ENCODE measurements at places on chromosomes 3 and 15.

- DNase-seq = no peak
Observed at GRCh38 chr3:113034011-113034410, 43.2 kb downstream of the GTPBP8 start.

DNA sequence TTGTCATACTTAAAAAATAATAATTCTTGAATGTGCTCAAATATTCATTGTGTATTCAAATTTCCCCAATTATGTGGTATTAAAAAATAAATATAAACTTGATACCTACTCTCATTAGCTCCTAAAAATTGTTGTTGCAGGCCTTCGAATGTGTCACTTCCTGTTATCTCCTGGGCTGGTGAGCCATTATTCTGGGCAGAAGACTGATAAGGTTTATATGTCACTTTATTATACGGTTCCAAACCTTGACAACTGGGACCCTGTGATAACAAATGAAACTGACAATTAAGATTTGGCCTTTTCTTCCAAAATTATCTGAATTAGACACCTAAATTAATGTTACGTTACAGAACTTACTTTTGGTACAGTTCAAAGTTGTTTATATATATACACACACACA is 15.0 kb downstream of the CEP152 start:
- no peak for DNase-seq

- DNase-seq = no peak
Observed at GRCh38 chr15:25439369-25439836, 579 bp upstream of the UBE3A start.

GRCh38 chr3:160774172-160774571 is 18.1 kb downstream of the PPM1L start:
- no peak for DNase-seq

DNA sequence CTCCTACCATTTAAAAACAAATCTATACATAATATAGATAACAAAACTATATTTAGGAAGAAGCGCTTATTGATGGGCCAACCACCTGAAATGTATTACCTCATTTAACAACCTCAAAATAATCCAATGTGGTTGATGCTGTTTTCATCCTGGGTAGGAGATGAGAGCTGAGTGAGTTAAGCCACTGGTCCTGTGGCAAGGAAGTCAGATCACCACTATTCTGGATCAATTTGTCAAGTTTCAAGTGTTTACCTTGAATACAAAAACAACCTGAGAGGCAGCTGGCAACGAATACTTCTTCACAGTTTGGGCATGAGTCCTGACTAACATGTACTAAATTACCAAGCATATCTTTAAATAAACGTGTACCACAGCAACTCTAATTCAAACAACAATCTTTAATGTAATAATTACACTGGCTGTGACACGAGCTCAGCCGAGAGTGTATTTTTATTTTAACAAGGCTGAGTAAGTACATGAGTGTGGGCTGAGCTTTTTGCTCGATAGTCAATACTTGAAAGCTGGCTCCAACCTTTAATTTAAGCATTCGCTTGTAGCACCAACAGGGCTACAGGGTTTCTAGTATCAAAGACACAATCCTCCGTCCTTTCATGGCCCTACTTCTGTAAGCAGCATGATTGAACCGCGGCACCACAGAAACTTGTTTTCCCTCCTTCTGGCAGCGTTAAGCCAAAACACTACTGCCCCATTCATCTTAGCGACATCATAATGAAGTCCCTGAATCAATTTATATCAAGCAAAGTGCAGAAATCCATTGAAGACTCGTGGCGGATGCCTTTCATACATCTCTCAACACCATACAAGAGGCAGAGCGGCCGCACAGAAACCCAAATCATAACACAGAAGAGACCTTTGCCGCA is 93.8 kb upstream of the ICE2 start:
- no peak for DNase-seq

- DNase-seq = no peak
Observed at GRCh38 chr3:133014325-133014724, 23.9 kb upstream of the TMEM108 start.

GRCh38 chr15:95973566-95974256 is 356.8 kb upstream of the NR2F2 start:
- no peak for DNase-seq

- DNase-seq = no peak
Observed at GRCh38 chr3:183734750-183735494, 37.3 kb downstream of the YEATS2 start.

DNA sequence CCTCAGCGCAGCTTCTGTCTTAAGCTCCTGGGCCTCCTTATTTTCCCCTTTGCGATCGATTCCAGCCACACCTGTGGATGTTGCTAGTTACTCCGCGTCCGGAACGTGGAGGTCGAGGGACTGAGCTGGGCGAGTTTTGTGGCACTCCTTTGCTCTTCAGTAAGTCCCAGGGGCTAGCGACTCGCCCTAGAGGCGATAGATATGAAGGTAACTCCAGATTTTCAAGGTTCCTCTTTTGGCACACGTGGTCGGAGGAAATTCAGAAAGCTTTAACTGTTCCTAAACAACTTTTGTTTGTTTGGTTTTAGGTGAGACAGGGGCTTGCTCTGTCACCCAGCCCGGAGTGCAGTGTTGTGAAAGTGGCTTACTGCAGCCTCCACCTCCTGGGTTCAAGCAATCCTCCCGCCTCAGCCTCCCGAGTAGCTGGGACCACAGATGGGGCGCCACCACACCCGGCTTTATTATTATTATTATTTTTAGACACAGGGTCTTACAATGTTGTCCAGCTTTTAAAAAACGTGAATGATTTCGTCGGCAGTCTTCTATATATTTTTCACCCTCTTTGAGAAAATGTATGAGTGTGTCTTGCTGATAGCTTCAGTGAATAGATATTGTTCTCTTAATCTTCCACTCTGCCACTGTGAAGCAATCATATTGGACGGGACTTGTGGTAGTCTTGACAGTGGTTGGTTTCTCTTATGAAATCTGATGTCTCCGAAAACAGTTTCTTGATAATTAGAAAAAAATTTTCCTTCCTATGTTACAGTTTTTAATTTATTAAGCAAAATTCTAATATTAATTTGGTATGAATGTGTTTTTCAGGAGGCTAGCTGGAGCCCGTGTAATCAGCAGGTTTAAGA is 785 bp downstream of the MFSD1 start:
- no peak for DNase-seq

GRCh38 chr3:179942553-179943075 is 94.1 kb downstream of the PEX5L start:
- DNase-seq = no peak

DNA sequence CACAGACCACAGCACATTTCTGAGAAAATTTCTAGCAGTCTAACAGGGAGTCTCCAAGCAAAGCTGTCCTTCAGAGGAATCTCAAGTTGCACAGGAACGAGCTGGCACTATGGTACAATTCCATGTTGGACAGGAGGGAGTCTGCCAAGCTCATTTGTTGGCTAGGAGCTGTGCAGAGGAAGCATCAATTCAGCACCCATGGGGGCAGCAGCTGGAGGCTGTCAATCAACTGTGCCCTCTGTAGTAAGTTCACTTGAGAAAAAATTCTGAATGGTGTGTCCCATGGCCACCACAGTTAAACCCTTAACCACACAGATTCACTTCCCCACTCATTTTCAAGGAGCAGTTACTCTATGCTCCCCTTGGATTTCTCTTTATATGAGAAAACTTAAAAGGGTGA is 298.5 kb upstream of the PPP2R3A start:
- no peak for DNase-seq

DNA sequence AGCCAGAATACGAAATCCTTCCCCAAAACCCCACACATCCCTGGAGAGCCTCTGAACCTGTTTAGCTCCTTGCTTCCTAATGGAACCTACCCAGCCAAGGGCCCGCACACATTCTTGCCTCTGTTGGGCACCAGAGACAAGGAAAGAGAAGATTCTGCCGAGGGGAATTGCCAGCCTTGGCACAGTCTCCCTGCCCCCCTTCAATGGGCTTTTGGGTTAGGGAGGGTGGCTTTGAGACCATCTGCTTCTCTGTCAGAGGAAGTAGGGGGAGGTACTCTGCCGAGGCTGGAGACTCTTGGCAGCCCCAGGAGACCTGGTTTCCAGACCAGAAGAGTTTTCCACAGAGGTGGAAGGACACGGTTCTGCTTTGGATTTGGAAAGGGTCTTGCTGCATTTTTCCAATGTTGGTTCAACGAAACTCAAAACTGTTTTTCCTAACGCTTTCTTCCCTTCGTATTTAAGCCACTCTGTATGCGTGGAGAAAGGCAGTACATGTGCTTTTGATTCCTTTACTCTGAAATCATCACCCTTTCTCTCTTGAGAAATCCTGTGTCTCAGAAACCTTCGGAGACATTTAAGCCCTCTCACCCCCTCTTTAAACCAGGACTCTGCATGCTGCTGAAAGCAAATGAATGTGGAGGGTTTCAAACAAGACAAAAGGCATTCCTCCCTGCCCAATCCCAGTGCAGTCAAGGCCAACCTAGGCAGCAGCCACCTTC is 78.8 kb upstream of the PRR23C start:
- no peak for DNase-seq

DNA sequence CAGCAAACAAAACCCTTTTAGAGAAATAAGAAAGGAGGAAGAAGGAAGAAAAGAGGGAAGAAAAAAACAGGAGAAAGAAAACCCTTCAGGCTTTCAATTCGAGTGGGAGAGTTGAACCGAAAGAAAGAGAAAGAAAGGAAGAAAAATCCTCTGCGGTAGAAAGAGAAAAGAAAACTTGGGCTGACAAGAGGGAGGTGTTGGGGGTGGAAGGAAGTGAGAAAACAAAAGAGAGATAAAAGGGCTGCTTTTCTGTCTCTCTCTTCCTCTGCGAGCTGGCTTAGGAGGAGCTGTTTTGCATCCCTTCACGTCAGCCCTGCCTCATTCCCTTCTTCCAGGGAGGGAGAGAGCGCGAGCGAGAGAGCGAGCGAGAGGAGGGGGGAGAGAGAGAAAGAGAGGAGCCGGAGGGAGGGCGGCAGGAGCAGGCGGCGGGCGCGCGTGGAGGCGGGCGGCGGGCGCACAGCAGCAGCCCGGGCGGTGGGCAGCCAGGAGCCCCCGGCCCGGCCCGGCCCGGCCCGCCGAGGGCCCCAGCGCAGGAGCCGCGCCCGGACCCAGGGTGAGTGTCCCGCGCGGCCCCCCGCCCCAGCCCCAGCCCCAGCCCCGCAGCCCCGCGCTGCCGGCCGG is at the start of gene ZNF710:
TSS of gene ZNF710 (plus strand) at position 263 of the 621 bp plus-strand sequence. CDS start 65,814 bp downstream, outside the sequence.
- DNase-seq = no peak

DNA sequence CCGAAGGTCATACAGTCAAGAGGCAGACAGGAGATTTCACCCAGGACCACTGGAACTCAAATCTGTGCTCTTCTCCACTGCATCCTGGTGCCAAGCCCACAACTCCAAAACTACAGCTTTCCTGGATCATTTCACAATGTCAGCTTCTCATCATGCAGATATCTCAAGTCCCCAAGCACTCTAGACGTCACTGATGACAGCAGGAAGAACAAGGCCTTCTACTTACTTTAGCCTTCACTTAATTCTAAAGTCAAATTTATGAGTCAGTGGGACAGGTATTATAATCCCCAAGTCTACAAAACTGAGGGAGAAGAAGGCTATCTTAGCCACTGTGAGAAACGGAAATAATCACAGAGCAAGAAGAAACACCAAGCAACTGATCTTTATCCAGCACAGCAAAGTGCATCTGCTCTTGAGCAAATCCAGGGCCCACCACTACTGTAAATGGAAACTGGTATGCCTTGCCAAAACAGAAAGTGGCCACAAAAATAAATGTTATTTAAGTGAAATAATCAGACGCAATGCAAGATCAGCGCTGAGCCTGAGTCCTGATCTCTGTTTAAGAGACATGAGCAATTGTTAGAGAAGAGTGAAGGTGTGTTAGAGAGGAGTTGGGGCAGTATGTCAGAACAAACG is 928 bp downstream of the RAD18 start:
- no peak for DNase-seq

DNA sequence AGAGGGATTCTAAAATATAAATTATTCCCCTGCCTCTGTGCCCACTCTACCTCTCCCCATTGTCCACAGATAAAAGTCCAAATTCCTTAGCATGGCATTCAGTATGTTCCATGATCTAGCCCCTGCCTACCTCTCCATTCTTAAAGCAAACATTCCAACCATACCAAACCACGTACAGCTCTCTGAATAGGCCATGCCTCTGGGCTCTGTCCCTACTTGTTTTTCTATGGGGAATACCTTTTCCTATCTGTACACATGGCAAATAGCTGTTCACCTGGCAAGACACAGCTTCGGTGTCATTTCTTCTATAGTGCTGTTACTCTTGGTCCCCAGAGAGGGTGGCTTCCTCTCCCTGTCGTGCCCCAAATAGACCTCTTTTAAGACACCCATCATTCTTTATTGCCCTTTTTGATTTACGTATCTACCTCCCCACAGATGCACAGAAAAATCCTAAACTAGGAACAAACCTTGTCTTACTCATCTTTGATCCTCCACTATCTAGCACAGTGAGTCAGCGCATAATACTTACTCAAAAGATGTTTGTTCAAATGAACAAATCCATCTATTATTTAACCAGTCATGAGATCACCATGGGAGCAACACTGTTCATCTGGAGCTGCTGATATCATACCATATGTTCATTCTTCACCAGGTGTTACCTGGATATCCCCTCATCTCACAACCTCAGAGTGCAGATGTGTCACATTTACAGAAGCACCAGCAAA is 329.8 kb downstream of the THSD4 start:
- no peak for DNase-seq

DNA sequence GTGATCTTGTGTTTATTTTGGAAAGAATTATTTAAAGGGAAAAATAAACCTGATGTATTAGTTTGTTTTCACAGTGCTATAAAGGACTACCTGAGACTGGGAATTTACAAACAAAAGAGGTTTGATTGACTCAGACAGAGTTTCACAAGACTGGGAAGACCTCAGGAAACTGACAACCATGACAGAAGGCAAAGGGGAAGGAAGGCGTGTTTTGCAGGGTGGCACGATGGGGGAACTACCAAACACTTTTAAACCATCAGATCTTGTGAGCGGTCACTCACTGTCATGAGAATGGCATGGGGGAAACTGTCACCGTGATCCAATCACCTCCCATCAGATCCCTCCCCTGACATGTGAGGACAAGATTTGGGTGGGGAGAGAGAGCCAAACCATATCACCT is 87.0 kb downstream of the TP63 start:
- DNase-seq = no peak

DNA sequence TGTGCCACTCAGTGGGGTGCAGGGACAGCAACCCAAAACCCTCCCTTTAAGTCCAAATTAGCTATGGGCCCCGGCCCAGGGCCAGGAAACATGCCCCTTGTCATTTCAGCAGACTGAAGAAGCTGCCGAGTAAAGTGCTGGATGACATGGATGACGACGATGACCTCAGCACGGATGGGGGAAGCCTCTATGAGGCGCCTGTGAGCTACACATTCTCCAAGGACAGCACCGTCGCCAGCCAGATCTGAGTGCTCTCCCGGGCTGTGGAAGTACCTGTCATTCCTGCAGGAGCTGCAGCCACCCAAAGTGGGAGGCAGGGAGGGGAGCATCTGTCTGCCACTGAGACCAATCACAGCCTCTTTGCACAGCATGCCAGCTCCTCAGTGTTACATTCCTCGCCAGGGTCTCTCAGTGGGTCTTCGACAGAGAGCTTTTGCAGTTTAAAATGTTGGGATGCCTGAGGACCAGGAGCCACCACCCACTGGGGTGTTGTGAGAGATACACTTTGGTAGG is 44.4 kb upstream of the MYZAP start:
- DNase-seq = no peak

DNA sequence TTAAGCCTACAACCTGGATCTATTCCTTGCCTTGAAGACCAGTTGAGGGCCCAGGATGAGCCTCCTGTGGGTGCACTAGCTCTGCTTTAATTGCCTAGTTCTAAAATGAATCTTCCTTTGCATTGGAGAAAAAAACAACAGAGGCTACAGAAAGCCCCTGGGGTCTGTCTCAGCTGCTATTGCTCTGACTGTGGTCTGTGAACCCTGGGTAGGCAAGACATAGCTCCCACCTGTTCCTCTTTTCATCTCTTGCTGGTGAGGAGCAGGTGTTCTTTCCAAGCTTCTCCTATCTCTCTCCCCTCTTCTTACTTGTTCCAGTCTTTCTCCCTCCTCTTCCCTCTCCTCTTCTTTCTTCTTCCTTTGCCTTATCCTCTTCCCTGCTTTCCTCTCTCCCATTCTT is 28.8 kb downstream of the RBP2 start:
- DNase-seq = no peak

All from stimulated activated CD8-positive, alpha-beta memory T cell treated with anti-CD3 and anti-CD28 coated beads, Interleukin-7, amount 100 ng/mL, for 24 hours (primary cell).